ENCODE measurements at places on chromosomes 4 and X.
A peak's percentile ranks its signal among the peaks of the same experiment; 100 is the strongest.

DNA sequence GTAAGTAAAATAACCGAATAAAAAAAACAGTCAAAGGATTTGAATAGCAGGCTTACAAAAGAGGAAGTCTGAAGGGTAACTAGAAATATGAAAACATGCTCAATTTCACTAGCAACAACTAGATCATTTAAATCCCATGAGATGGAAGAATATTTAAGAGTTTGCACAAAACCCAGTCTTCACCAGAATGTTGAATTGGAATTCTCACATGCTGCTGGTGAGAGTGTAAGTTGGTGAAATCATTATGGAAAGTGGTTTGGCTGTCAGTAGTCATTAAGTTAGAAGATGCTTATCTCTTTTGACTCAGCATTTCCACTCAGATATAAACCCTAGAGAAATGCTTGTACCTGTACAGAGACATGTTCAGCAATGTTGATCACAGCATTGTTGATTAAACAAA, 110.1 kb downstream of the PGRMC2 start:
- no peak for DNase-seq

DNA sequence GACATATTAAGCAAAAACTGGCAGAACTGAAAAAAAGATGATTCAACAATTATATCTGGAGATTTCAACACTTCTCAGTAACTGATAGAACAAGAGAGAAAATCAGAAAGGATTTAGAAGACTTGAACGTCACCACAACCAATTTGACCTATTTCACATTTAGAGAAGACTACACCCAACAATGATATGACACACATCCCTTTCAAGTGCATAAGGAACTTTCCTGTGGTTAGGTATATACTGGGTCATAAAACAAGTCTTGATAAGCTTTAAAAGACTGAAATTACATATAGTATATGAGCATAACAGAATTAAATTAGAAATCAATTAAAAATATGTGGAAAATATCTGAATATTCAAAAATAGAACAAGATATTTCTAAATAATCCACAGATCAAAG, 201.2 kb upstream of the HAND2 start:
- DNase-seq, result no peak

DNA sequence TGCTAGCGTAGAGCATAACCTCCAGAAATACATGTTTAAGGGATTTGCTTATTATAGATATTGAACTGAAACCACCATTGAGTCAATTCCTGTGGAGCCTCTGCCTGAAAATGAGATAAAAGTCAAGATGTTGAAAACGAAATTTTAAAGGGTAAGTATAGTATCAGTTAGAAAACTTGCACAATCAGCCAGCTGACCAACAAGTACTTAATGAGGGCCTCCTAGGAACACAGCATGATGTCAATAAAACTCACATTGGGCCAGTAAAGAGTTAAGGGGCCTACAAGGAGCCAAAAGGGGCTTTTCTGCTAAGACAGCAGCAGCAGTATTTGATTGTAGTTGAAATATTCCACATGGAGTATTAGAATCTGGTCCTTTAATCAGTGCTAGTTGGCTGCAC, 314.1 kb upstream of the PPARGC1A start:
- no peak for DNase-seq

GRCh38 chr4:36532670-36533379, 251.4 kb downstream of the DTHD1 start:
- DNase-seq, result no peak

- no peak for DNase-seq
Measured at GRCh38 chr4:153266988-153267387, 62.7 kb downstream of the TRIM2 start.

DNA sequence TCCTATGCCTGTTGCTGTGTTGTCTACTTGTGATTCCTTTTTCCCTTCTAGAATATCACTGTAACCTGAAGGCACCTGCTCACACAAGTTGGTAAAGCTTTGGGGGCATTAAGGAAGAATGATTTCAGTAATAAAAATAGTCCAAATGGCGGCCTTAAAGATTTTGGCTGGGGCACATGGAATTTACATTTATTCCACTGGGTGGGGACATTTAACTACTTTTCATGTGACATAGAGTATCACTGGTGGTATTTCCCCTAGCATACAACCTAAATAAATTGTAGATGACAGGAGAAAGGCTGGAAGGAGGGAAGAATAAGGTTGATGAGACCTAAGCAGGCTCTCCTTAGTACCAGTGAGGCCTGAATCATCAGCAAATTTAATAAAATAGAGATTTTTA, 121.8 kb upstream of the EDA2R start:
- DNase-seq, result no peak

DNA sequence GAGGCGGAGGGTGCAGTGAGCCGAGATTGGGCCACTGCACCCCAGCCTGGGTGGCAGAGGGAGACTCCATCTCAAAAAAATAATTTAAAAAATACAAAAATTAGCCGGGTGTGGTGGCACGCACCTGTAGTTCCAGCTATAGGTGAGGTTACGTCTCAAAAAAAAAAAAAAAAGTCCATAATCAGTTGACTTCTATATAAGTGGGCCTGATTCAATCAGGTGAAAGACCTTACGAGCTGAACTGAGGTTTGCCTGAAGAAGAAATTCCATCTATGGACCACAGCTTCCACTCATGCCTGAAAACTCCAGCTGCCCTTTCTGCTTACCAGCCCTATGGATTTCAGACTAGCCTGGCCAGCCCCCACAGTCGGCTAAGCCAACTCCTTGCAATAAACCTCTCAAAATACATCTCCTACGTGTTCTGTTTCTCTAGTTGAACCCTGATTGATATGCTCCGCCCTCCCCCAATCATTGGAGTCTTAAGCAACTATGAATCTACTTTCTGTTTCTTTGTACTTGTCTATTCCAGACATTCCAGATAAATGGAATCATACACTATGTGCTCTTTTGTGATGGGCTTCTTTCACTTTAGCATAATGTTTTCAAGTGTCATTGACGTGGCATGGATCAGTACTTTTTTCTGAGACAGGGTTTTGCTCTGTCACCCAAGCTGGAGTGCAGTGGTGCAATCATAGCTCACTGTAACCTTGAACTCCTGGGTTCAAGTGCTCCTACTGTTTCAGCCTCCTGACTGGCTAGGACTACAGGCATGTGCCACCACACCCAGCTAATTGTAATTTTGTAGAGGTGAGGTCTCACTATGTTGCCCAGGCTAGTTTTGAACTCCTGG, 36.6 kb downstream of the SAT1 start:
- no peak for DNase-seq

- no peak for DNase-seq
Measured at GRCh38 chr4:52657618-52658501, 1.2 kb downstream of the USP46 start.

GRCh38 chr4:6986072-6986780, 56.9 kb upstream of the TADA2B start:
- DNase-seq, result no peak

- no peak for DNase-seq
Measured at GRCh38 chr4:122403861-122404260, 25.1 kb downstream of the ADAD1 start.

DNA sequence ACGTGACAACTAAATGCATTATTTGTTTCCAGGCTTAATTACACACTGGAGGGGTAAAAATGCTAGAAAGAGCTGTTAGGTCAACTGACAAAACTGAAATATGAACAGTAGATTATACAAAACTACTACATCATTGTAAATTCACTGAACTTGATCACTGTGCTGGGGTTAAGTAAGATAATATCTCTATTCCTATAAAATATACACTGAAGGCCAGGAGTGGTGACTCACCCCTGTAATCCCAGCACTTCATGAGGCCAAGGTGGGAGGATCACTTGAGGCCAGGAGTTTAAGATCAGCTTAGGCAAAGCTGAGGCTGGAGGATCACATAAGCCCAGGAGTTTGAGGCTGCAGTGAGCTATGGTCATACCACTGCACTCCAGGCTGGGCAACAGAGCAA, 31.8 kb upstream of the NKX6-1 start:
- no peak for DNase-seq

GRCh38 chrX:48083212-48083611, 11.8 kb upstream of the ZNF630 start:
- peak; percentile 44 for DNase-seq

GRCh38 chr4:82818664-82819662, 20.4 kb upstream of the SCD5 start:
- no peak for DNase-seq

DNA sequence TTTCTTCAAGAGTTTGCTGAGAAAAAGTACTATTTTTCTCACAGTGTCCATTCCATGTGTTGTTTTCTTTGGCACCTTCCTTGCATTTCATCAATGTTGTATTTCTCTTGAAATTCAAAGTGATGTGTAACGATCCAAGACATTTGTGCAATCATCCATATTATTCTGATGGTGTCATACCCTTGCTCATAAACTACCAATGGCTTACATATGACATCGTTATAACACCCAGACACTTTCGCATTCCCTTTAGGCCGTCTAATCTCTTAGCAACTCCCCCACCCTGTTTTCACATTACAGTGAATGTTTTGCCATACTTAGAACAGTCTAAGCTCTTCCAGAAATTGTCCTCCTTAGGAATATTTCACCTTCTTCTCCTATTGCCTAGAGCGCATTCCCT, 1779.0 kb downstream of the PCDH7 start:
- no peak for DNase-seq

DNA sequence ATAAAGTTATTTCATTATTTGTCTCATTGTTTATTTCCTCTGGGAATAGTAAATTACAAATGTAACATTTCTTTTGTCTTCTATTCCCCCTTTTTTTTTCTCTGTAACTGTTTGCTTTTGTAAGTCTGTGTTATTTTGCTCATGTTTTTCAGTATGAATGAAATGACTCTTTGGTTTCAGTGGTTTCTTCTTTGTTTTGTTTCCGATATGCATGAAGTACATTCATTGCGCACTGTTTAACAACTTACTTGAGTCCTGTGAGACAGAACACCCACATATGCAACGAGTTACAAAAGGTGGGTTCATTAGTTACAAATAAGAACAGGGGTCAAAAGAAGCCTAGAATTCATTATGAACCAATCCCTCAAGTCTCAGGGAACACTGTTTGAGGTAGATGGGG, 175.0 kb upstream of the UGT8 start:
- DNase-seq, result no peak

- no peak for DNase-seq
Measured at GRCh38 chrX:48794911-48795515, 6.9 kb upstream of the HDAC6 start.

DNA sequence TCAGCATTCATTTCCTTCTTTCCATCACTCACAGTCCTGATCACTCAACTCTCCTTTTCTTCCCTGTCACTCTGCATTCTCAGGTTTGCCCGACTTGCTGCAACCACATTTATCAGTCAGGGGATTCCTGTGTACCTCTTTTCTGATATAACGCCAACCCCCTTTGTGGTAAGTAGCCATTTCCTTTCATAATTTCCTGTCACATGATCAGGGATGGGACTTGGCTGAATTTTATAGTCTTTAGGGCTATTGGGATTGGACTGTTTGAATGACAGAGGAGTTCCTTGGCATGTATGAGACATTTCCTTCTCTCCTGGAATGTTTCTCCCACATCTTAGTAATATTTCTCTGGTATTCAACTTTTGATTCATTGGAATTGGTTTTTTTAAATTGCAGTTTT, 11.0 kb downstream of the PGM2 start:
- DNase-seq, result no peak

GRCh38 chr4:165656399-165656798, 216.6 kb upstream of the TLL1 start:
- DNase-seq, result no peak

DNA sequence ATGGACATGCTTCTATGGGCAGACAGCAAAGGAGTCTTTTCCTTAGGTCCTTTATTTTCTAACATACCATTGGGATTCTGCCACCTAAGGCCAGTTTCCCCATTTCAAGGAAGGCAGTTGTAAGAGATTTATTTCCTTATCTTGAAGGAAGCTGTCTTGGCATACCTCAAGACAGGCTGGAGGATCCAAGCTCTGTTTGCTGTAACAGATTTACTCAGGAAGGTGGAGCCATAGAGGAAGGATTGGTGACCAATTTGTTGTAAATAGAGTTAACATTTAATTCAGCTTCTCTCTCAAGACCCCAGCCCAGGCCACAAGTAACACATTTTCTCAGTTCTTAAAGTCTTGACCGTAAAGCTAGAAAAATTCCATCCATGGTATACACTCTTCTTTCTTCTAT, 131.6 kb upstream of the TENM3 start:
- DNase-seq, result no peak

GRCh38 chrX:106999002-106999975, 723 bp downstream of the MORC4 start:
- peak; percentile 39 for DNase-seq

GRCh38 chrX:38112566-38112965, 106.2 kb downstream of the SYTL5 start:
- DNase-seq, result no peak

DNA sequence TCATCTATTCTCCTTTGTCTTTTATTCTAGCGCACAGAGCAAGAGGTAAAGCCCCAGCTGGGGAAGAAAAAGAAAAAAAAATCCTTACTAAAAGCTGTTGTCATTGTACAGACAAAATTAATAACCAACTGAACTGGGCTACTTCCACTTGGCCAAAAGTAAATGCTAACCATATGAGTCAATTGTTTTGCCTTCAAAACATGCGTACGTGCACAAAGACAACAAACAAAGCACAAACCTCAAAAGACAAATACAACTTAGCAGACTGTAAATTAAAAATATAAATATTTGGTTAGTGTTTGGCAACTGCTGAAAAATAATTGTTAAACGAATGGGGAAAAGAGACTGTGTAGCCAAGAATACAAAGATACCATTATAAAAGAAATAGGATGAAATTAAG, 5.9 kb downstream of the EDA2R start:
- DNase-seq, result no peak

- no peak for DNase-seq
Measured at GRCh38 chrX:70508296-70508911, 63.8 kb downstream of the DLG3 start.

Data from CD4-positive, alpha-beta T cell treated with Interleukin-4 for 4 hours (primary cell).